ENCODE measurements at places on chromosomes 4 and X.

DNA sequence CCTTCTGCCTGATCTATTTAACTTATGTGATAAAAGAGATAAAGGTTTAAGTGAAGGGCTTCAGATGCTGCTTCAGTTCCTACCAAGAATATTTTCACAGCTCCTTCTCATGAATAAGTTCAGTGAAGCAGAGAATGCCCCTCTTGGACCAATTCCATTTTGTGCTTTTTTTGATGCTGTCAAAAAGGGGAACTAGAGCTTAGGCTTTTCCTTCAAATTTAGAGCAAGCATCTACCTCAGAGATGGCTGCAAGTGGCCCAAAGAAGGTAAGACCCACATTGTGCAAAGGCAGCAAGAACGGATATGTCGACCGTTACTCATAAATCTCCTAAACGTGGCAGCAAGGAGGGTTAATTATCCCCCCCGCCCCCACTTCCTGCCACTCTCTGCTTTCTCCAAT lies 4.5 kb downstream of the CHRDL1 start:
- DNase-seq, result no peak

DNA sequence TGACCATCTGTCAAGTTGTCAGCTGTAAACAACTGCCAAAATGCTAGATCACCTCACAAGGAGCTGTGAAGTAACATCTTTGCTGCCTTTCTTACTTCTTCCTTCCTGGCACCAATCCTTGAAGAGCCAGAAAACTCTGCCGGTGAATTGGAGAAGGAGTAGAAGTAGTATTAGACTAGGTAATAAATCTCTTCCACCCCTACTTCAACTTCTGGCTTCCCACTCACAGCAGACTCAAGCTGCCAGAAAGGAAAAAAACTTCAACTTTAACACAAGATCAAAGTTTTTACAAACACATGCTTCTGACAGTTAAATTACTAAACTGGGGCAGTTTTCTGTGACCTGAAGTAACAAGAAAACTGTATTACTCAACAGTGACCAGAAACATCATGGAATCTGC lies 164.7 kb upstream of the SLC7A11 start:
- DNase-seq, result no peak

DNA sequence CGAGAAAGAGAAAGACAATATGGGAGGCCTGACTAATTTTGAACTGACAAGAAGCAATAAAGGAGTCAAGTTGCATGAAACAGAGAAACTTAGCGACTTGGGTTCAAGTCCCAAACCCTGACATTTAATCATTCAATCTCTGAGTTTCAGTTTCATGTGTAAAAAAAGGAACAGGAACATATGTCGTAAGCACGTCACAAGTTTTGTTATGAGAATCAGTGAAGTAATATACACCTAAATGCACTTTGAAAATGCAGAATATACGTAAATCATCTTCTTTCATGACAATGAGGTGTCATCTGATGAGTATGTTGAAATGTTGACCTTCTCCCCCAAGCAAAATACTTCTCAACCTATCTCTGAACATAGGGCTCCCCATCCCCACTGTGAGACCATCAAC lies 10.4 kb downstream of the ACOT9 start:
- no peak for DNase-seq

GRCh38 chr4:174449152-174449551 lies 73.1 kb downstream of the HPGD start:
- DNase-seq, result no peak

DNA sequence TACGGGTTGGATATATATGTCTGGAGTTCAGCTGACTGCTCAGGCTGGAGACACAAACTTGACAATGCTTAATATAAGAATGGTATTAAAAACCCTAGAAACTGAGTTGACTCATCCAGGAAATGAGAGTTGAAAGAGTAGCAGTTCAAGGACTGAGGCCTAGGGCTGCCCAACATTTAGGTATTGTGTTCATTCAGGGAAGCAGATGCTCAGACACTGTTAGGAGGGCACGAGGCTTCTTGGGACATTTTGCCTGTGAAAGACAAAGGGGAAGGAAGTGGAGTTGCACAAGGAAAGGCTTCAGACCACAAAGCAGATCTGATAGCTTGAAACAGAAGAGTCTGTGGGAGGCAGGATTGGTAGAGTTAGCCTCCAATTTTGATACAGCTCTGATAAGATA lies 52.0 kb upstream of the HS3ST1 start:
- DNase-seq, result peak; percentile 69

GRCh38 chr4:139622901-139623381 lies 42.7 kb upstream of the MGST2 start:
- DNase-seq, result no peak

DNA sequence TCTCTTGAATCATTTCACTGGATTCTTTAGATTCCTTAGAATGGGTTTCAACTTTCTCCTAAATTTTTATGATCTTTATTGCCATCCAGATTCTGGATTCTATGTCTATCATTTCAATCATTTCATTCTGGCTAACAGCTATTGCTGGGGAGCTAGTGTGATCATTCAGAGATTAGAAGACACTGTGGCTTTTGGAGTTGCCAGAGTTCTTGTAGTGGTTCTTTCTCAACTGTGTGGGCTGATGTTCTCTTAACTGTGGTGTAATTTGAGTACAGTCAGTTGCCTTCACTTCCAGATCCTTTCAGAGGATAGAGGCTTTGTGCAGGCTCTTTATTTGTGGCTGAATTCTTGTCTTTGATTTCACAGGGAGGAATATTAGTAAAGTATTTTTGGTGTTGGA lies 12.1 kb upstream of the CSN2 start:
- DNase-seq, result no peak

- peak; percentile 51 for DNase-seq
Observed at GRCh38 chr4:8291036-8291682, 21.6 kb downstream of the HTRA3 start.

- no peak for DNase-seq
Observed at GRCh38 chr4:5467111-5467510, 241.2 kb downstream of the EVC2 start.

DNA sequence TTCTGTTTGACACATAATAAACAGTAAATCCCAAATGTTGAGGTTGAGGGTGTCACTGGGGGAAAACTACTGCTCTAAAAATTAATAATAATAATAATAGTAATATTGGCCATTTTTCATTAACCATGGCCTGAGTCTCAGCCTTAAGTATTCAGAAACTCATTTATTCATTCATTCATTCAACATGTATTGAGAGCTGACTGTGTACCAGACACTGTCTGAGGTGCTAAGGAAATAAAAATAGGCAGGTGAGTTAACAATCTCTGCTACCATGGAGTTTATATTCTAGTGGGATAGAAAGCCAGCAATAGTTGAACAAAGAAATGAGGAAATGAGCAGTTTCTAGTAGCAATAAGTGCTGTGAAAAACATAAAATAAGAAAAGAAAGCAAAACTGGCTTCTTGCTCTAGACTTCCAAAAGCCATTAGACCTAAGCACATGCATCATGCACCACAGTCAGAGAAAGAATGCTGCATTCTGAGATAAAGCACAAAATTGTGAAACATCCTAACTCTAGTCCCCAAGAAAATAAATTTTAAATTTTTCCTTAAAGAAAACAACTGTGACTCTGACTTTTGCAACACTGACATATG lies 278.7 kb downstream of the RCHY1 start:
- no peak for DNase-seq

DNA sequence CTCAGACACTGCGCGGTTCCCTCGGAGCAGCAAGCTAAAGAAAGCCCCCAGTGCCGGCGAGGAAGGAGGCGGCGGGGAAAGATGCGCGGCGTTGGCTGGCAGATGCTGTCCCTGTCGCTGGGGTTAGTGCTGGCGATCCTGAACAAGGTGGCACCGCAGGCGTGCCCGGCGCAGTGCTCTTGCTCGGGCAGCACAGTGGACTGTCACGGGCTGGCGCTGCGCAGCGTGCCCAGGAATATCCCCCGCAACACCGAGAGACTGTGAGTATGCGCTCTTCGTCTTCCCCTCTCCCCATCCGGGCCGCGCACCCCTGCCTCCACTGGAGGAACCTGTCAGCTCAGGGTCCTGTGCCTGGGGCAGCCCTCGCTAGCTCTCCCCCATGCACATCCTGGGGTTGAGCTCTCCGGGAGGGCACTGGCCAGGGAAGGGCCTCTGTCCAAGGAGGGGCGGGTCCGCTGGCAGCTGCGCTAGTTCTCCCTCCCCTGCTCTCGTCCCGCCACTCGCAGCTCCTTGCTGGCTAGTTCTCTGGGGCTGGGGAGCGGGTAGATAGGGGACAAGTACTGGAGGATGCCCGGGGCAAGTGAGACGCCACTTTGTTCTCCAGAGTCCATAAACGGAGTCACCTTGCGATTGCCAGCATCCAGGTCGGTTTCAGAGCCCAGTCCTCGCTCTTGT lies 2.2 kb downstream of the SLIT2 start:
- DNase-seq, result peak; percentile 75

DNA sequence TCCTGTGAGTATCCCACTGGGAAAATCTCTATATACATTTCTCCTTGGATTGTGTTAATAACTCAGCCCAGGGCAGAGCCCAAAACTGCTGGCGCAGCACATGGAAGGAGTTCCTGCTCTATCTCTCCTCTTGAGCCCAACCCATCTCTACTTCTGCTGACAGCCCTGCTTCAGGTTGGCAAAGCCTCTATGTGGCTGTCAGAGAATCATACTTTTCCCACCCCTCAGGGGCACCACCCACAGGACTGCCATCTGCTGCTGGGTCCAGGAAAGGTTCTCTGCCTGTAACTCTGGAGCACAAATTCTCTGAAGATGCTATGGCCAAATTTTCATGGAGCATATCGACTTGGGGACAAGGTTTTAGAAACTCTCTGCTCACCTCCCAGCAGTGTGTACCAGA lies 278.5 kb upstream of the EMCN start:
- no peak for DNase-seq

DNA sequence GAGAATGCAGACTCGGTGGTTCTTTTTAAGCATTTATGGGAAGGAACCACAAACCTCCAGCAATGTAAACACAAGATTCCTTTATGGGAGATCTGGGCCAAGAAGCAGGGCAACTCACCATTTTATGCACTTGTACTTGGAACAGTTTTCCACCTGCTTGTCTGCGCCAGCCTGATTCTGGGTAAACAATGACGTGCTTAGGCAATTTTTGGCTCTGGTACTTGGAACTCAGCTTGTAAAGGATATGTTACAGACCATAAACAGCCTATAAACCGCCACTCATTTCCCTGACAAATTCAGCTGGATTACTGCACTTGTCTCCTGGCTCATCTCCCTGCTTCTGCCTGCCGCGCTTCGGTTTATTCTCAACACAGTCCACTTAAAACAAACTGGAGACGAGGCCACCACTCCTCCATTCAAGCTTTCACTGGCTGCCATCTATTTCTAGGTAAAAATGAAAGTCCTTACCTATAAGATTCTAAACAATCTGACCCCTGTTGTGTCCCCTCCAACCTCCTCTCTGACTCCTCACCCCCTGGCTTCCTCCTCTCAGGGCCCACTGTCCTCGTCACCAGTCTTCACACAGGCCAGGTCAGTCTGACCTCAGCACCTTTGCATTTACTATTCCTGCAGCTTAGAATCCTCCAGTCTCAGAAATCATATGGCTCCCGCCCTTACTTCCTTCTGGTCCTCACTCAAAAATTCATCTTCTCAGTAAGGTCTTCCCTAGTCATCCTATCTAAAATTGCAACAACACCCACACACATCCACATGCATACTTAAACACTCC lies 205.9 kb upstream of the GALNT7 start:
- DNase-seq, result peak; percentile 90

- DNase-seq, result no peak
Observed at GRCh38 chr4:133178956-133179355, 29.9 kb downstream of the PCDH10 start.

DNA sequence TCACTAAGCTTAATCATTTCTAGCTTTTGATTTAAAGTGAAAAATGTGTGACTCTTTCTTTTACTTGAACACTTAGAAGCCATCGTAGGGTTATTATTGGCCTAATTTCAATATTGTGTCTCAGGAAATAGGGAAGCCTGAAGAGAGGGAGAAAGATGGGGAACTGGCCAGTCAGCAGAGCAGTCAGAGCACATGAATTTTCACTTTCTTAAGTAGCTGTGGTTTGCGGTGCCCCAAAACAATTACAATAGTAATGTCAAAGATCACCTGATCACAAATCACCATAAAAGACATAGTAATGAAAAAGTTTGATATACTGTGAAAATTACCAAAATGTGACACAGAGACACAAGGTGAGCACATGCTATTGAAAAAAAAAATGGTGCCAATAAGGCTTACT lies 45.5 kb downstream of the CENPC start:
- no peak for DNase-seq

DNA sequence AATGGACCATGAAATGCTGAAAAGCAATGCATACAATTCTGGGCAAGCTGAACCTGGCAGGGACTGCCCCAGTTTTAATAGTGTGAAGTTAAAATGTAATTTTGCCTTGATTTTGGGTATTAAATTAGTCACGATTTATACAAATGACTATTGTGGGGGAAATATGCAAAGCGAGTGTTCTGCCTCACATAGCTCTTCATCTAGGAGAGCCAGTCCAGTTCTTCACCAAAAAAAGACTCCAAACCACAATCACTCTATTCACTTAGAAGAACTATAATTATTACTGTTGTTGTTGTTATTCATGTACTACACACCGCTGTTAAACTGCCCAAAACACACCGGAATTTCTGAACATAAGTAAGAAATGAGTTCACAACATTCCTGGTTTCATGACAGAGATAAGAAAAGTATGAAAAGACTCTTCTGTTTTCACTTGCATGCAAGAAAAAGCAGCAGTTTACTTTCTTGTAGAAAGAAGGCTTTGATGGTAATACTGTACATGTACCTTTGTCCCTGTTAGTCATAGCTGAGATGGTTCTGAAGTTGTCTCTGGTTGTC lies 101.9 kb downstream of the QRFPR start:
- DNase-seq, result no peak

DNA sequence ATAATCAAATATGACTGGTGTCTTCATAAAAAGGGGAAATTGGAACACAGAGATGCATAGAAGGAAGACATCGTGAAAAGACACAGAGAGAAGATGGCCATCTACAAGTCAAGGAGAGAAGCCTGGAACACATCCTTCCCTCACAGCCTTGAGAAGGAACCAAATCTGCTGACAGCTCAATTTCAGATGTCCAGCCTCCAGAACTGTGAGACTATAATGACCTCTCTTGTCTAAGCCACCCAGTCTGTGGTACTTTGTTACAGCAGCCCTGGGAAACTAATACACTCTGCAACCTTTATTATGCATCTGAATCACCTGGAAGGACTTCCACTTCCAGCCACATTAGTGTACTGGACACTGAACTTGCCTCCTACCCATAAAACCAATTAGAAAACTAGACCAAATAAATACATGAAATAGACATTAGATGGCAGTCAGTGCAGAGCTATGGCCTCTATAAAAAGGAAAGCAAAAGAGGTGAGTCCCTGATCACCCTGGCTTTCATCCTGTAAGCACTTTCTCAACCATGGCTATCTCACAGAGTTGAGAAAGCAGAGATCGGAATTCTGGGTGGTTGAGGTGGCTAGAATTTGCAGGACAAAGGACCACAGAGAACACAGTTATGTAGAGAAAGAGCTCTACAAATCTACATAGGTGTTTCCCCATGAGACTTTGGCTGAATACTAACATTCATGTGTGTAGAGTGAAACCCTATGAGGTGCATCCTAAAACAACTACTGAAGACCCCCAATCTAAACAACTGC lies 25.7 kb downstream of the GAB3 start:
- DNase-seq, result no peak

DNA sequence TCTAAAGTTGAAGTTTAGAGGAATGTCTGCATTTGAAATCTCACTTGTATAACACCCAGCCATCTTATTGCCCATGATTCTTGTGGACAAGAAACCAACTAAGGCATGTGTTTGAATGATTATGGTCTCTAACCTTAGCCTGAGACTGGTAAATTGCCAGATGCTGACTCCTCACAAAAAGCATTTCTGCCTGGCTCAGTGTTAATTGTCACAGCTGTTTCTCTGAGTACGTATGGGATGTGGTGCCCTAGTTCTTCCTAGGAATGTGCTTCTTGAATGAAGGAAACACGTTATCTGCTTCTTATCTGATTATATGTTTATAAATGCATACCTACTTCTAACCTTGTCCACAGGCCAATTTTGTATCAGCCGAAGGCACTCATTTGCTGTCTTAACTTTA lies 63.1 kb upstream of the NDP start:
- DNase-seq, result no peak

Data from sigmoid colon (tissue), 7 donors.